ENCODE measurements at places on chromosomes 4 and X.

DNA sequence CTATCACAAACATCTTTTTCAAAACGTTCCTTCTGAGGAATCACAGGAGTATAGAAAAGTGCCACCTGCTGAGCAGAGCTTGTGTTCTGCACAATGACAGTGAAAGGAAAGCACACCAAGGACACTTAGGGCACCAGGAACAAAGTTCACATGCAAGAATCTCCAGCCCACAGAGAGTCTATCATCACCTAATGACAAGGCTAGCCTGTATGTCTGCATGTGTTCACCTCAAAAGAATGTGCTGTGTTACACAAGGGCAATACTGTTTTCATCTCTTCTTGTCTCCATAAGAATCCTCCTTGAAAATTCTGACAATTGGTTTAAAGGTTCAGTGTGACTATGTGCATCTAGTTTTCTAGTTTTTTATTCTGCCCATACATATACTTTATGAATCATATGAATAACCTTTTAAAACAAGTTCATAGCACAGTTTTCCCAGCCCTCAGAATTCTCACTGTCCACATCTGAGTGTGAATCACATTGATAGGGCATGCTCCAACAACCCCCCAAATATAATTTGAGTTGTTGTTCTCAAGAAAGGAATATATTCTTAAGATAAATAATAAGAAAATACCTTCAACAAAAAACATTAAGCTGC lies 118.0 kb downstream of the PWWP3B start:
- DNase-seq, result no peak

DNA sequence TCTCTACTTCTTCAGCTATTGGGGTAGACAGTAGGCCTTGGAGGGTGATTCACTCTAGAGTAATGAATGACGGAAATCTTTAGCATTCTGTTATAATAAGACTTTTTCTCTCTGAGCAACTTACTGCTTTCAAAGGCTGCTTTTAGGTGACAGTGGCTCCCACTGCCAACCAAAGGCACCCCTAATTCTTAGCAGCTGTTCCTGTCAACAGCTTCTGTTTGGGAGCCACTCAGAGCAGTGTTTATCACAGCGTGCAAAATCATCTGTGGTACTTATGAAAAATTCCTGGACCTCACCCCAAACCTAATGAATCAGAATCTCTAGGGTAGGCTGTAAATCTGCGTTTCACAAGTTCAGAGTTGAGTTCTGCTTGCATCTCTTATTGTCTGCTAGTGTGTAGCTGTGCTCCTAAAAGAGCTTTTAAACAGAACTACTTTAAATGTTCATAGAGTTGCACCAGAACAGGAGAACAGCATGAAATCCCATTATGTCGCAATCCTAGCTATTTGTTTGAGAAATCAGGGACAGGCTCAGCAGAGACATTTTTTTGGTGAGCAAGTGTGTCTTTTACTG lies 52.8 kb upstream of the POU4F2 start:
- no peak for DNase-seq

GRCh38 chr4:39718366-39719323 lies 20.7 kb downstream of the UBE2K start:
- DNase-seq, result no peak

DNA sequence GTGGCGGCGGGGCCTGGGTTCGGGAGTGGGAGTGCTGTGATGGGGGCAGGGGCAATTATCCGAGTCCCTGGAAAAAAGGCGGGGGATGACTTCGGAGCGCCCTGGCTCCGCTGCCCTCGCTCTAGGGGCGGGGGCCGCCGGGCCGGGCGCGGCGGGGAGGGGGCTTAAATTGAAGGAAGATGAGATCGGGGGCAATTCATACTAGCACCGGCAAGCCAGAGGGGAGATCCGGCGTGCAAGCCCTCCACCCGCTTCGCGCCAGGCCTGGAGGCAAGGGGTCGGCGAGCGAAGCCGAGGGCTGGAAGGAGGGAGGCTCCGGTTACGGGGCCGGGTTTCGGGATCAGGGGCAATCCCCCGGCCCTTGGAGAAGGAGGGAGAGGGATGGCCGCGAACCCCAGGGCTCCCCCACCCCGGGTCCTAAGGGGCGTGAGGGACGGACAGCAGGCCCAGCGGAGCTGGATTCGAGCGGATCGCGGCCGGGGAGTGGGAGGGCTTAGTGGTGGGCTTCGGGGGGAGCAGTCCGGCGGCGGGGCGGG lies 1.2 kb downstream of the BCORL1 start:
- no peak for DNase-seq

GRCh38 chr4:184473499-184474262 lies 669 bp downstream of the IRF2 start:
- DNase-seq, result peak; percentile 62

DNA sequence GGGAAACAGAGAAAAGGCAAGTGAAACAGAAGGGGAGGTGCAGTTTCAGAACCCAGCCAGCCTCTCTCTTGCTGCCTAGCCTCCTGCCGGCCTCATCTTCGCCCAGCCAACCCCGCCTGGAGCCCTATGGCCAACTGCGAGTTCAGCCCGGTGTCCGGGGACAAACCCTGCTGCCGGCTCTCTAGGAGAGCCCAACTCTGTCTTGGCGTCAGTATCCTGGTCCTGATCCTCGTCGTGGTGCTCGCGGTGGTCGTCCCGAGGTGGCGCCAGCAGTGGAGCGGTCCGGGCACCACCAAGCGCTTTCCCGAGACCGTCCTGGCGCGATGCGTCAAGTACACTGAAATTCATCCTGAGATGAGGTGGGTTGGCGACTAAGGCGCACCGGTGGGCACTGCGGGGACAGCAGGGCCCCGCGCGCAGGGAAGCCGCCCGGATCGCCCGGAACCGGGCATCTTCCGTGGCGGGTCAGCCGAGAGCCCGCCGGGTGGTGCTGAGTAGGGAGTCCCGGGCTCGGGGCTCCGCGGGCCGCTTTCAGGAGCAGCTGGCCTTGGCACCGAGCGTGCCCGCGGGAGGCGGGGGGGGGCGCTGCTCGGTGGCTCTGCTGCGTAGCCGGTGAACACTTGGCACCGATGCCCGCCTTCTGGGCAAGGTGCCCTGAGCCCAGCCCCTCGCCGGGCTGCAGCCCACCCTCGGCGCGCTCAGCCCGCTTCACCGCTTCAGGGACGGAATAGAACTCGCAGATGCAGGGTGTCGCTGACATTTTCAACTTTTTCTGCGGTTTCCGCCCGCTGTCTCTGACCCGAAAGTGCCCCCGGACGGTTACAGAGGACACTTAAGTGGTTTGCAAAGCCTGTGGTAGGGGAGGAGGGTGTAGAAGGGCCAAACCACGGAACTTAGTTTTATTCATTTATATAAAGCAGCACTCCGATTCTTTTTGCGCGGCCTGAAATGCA lies at the start of gene CD38:
Gene CD38 (plus strand): TSS at position 40 of the 953 bp plus-strand sequence. CDS start 87 bp downstream, at position 127.
- peak; percentile 39 for DNase-seq

GRCh38 chrX:7261672-7262332 lies 113.8 kb upstream of the PUDP start:
- DNase-seq, result no peak

- DNase-seq, result no peak
These were observed 106.0 kb upstream of the NOCT start for GRCh38 chr4:138909587-138909986.

DNA sequence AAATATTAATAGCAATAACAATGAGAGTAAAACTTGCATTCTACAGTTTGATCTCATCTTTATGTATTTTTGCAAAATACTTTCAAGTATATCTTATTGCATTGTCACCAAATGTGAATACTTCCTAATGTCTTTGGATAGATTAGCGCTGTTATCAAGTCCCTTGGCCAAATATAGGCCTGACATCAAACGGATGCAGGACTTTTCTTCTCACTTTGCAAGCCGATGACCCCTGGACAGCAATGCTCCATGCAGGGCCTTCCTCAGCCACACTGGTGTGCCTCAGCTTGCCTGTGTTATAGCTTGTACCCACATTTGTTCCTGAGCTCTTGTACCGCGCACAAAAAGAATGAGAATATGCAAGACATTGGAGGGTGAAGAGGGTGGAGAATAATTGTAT lies 18.0 kb upstream of the NMU start:
- DNase-seq, result no peak

DNA sequence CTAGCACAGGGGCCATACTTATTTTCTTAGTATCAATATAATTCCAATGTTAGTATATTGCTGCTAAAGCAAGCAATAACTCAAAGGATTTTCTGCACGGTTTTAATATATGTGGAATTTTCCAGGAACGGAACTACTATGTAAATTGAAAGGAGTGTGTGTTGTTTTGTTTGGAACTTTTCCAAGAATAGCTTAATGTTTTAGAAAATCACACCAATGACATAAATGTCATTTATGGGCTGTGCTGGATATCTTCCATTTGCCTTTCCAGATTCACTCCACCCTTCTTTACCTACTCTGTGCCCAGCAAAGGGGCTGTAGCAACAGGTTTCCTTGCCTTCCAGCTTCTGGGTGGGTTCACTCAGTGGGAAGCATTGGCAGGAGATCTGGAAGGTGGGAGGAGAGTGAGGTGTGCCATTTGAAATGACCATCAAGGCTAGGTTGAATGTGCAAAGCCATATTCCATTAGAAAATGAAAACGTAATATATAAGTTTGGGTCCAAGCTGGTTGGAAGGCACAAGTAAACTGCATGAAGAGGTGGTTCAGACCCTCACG lies 25.2 kb upstream of the ZFX start:
- no peak for DNase-seq

DNA sequence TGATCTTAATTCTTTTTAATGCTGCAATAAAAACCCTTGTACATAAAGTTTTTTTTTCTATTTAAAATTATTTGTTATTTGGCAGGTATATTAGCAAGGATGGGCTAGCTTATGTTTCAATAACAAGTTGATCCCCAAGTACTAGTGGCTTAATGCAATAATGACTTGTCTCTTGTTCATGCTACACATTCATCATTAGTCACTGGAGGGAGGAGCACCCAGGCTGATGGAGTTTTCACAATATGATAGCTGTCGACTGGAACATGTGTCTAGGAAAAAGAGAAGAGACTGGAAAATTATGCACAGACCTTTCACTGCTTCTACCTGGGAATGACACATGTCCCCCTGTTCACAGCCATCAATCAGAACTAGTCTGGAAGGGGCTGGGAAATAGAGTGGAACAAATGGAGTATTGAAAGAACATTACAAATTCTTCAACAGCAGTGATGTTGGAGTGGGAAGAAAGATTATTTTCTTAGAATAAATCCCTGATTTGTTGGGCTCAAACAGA lies 387.9 kb upstream of the RPS6KA3 start:
- no peak for DNase-seq

- DNase-seq, result no peak
These were observed 11.4 kb upstream of the MCUB start for GRCh38 chr4:109548655-109549054.

GRCh38 chrX:105468741-105469140 lies 248.2 kb upstream of the TEX13A start:
- DNase-seq, result no peak

DNA sequence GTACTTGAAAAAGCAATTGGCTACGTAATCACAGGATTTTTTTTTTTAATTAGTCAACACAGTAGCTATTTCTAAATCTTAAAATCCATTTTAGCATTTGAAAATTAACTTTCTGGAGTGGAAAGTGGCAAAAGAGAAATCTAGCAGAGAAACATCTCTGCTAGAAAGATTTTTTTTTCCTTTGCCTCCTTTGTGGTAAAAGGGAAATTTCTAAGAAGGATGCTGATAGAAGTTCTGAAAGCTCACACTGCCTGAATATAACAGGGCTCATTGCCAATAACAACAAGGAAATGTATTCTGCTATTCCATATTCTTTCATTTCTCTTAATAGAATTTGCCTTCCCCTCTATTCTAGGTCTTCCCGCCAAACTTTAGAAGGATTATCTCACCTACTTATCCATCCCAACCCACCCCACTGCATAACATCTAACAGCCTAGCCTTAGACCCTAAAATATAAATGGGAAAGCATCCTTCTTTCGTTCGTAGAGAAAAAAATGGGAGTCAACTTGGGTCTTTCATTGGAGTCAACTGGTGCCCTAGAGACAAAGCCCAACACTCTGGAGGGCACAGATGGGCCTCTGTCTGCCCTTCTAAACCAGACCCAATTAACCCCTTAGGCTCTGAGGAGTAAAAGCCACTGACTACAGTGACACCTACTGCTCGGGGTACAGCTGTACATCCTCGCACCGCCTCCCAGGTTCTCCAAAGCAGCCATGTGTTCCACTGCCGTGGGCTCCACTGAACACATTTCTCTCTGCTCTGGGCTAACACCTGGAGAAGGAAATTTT lies 103.9 kb downstream of the MAML3 start:
- no peak for DNase-seq

DNA sequence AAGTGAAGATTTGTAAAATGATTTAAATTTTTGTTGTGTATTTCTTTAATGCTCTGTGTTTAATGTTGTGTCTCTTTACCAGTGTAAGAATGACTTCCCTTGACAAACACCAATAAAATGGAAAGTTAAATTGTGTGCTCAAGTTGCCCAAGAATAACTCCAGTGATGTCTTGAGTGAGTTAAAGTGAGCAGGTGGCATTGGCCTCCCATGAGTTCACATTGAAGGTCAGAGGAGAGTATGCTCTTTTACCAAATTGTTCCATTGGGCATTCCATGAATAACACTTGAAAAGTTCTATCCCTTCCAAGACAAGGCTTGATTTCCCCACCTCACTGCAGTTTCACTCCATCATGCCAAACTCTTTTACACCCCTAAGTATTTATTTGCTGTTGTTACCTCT lies 4.5 kb downstream of the ANXA5 start:
- no peak for DNase-seq

- no peak for DNase-seq
These were observed 20.8 kb downstream of the ARHGEF6 start for GRCh38 chrX:136759968-136760367.

DNA sequence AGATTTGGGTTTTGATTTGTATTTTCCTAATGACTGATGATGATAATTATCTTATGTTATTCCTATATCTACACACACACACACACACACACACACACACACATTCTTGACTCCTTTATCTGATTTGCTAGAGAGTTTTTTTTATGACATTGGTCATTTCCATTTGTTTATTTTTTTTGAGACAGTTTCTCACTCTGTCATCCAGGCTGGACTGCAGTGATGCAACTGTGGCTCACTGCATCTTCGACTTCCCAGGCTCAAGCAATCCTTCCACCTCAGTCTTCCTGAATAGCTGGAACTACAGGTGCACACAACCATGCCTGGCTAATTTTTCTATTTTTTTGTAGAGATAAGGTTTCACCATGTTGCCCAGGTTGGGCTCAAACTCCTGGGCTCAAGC lies 6.7 kb downstream of the ZNF81 start:
- no peak for DNase-seq

GRCh38 chrX:118948270-118948669 lies 26.1 kb upstream of the LONRF3 start:
- no peak for DNase-seq

GRCh38 chr4:158182736-158183135 lies 9.9 kb upstream of the GASK1B start:
- no peak for DNase-seq

Measured in central memory CD4-positive, alpha-beta T cell (primary cell).